H1 (cell line): ENCODE measurements at places on chromosomes 11 and 22. TPM values are rescaled to one million over a fixed set of nuclear protein-coding genes. Genes with fewer than 3 reads are reported as not detected.

DNA sequence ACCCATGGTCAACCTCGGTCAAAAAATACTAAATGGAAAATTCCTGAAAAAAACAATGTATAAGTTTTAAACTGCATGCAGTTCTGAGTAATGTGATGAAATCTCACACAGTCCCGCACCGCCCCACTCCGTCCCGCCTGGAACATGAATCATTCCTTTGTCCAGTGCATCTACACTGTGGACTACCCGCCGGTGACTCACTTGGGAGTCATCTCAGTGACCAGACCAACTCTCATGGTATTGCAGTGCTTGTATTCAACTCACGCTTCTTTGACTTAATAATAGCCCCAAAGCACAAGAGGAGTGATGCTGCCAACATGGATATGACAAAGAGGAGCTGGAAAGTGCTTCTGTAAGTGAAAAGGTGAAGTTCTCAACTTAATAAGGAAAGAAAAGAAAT lies 48.8 kb downstream of the ARHGAP32 start:
- no peak for DNase-seq

The ST14 gene
- total RNA-seq: 22.4 and 25.7 TPM in 2 replicates

GRCh38 chr11:117345039-117345438 lies 17.4 kb downstream of the CEP164 start:
- DNase-seq: no peak

The OLFML1 gene
- total RNA-seq: 0.24 TPM in 1 of 2 replicates, not detected in the other

The TRIM6 gene
- 20.6 and 21.6 TPM in 2 replicates for total RNA-seq

GRCh38 chr11:112836256-112836602 lies 125.0 kb upstream of the NCAM1 start:
- DNase-seq: no peak

DNA sequence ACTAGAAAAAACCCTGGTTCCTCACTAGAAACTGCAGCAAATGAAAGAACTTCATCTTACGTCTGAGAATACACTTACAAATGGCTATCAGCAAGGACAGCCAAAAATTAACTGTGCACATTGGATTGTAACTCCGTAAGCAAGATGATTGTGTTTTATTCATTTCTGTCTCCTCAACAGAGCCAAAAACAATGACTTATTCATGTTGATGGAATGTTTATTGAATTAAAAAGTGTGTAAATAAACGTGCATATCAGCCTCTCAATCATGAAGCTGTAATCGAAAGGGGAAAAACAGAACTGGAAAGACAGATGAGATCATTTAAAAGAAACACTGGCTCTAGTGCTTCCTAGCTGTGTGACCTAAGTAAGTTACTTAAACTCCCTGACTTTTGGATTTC lies 307.5 kb upstream of the ZC3H12C start:
- DNase-seq: no peak

The C11orf91 gene
- total RNA-seq: not detected in 2 replicates

The ACAD8 gene
- 48.2 and 52.7 TPM in 2 replicates for total RNA-seq

DNA sequence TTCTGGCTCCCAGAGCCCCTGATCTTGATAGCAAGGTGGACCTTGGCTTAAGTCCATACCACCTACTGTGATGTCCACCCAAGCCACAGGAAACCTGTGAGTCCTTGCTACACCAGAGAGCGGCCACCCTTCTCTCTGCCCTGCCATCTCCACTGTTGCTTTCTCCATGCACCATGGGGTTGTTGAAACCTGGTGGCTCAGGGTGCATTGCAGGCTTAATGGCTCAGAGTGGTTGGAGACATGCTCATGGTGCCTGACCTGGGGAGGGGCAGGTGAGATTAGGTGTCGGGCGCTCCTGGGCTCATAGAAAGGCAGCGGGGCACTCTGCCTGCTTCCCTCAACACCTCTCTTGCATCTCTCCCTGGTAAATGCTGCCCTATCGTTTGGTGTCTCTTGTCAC lies 25.0 kb upstream of the CACNG2 start:
- DNase-seq: no peak

DNA sequence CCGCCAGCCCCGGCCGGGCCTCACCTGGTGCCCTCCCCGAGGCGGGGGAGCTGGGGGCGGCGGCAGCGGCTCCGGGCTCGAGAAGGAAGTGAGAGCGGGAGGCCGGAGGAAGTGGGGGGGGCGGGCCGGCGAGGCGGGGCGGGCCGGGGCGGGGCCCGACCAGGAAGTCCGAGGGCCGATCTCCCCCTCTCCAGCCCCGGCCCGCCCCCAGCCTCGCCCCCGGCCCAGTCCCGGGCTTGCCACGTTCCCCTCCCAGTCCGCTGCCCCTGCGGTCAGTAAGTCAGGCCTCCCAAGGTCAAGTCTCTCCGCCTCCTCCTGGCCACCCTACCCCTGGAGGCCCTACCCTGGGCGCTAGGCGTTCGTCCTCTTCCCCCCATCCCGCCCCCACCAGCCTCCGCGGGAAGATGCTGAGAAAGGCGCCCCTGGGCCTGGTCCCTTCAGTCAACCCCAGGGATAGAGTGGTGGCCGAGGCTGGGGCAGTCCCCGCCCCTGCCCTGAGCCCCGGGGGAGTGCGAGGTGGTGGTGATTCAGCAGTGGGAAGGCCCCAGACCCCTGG lies at the start of gene RHOG:
TSS of gene RHOG (minus strand) at position 90 of the 556 bp plus-strand sequence. CDS start 12,821 bp downstream, outside the sequence.
- no peak for DNase-seq

- DNase-seq: no peak
Observed at GRCh38 chr22:20802922-20803553, 29.1 kb downstream of the SERPIND1 start.

GRCh38 chr11:57474803-57475115 lies 14.4 kb downstream of the RTN4RL2 start:
- DNase-seq: no peak

DNA sequence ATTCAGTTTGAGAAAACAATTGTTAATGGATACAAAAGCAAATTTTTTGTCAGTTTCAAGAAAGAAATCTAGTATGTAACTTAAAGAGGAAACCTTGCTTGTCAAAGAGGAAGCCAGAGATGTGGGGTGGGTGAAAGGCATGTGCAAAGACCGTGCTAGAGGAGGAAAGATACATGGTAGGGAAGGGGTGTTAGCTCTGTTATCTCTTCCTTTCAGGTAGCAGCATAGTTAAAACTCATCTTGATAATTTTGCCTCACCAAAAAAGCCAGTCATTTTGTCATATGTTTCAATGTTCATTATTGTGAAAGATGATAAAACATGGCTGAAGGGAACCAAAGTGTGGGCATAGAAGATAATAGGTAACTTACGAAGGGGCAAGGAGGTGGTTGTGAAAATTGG lies 2.6 kb upstream of the MS4A2 start:
- no peak for DNase-seq
